ENCODE measurements at places on chromosomes 1 and 21.

DNA sequence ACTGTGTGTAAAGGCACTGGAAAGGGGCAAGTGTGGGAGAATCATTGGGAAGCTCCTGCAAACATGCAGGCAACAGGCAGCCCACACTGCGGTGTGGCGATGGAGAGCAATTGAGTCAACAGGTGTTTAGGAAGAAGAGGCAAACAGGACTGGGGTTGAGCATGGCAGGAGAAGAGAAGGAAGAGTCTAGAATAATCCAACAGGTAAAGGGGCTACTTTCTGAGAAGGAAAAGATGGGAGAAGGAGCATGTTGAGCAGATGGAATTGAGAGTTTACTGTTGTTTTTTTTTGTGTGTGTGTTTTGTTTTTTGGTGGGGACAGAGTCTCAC is 4.2 kb downstream of the DOP1B start:
- DNase-seq, result no peak

GRCh38 chr1:223142269-223142668 is 779 bp downstream of the TLR5 start:
- no peak for DNase-seq

- peak; percentile 97 for DNase-seq
Observed at GRCh38 chr1:247500865-247501264, 35.4 kb downstream of the OR2C3 start.

GRCh38 chr1:217388522-217389065 is 242.3 kb downstream of the GPATCH2 start:
- no peak for DNase-seq

GRCh38 chr1:25685211-25685750 is 68.7 kb downstream of the MAN1C1 start:
- DNase-seq, result no peak

DNA sequence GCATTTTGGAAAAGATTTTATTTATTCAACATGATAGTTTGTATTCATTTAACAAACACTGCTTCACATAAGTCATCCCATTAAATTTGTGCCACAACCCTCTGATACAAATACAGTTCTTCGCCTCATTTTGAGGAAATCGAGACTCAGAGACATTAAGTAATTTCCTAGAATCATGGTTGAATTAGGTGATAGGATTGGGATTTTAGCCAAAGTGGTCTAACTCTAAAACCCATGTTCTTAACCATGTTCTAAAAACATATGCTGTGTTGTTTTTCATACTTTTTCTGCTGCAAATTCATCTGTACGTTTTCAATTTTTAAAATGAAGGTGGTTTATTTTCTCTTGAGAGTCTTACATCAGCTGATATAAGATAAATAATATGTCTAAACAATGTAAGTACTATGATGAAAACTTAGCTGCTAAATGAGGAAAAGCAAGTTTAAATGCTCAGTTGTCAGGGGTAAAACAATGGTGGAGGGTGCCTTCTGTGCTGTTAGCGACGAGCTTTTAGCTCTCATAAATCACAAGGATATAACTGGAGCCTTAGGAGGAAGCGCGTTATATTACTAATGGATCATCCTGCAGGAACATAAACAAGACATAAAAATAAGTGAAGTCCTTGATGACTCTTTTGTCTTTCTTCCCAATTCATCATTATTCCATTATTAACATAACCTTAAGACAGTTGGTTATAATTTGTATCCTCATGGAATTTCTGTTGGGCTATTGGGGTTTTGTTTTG is 97.7 kb downstream of the CACHD1 start:
- no peak for DNase-seq

DNA sequence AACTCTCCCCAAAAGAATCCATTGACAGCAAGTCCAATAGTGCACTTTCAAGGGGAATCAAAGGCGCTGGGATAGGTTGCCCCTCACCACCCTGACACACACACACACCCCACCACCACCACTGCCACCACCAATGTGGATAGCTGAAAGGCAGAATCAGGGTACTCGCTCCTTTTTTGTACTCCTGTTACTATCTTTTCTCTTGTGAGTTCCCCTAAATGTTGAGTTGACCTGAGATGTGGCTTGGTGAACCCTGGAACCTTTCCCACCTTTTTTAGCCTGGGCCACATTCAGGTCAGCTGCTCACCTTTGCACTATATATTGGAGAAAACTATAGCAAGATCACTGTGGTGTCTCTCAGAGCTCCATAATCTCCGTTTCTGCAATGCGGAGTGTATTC is 3.9 kb downstream of the S100A8 start:
- DNase-seq, result no peak

- DNase-seq, result peak; percentile 48
Observed at GRCh38 chr1:84390226-84390625, 8.1 kb upstream of the DNASE2B start.

- no peak for DNase-seq
Observed at GRCh38 chr1:203041351-203041932, 15.2 kb downstream of the PPFIA4 start.

- DNase-seq, result no peak
Observed at GRCh38 chr1:195899762-195900352, 708.4 kb downstream of the KCNT2 start.

GRCh38 chr1:18794051-18794450 is 65.4 kb downstream of the TAS1R2 start:
- DNase-seq, result no peak

DNA sequence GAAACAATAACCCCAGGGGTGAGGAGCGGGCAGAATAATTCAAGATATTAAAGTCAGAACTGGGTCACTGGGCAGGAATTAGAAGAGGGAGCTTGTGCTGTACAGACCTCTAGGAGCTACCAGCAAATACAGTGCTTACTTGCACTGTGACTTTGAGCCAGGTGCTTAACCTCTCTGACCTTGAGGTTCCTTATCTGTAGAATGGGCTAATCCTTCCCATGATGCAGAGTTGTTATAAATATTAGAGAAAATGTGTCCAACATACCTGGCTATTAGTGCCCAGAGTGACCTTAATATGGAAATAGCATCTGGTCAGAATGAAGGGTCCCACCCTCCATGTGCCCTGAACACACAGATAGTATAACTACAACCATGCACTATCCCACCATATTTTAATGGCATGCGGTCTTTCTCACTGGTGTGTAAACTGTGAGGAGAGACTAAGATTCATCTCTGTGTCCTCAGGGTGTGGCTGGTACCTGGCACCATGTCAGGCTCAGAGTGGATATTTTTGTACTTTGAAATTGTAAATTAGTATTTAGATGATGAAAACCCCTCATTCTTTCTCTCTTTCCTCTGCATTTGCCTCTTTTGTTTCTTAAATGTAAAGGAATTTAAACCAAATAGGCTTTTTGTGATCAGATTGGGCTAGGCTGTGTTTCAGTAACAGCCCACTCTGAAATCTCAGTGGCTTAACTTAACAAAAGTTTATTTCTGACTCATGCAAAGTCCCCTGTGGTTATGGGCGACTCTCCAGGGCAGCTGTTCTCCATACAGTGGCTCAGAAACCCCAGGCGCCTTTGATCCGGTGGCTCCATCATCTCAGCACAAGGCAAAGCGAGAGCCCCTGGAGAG is 60.0 kb upstream of the ROR1 start:
- DNase-seq, result no peak

- DNase-seq, result no peak
Observed at GRCh38 chr1:203479646-203480045, 4.0 kb downstream of the PRELP start.

DNA sequence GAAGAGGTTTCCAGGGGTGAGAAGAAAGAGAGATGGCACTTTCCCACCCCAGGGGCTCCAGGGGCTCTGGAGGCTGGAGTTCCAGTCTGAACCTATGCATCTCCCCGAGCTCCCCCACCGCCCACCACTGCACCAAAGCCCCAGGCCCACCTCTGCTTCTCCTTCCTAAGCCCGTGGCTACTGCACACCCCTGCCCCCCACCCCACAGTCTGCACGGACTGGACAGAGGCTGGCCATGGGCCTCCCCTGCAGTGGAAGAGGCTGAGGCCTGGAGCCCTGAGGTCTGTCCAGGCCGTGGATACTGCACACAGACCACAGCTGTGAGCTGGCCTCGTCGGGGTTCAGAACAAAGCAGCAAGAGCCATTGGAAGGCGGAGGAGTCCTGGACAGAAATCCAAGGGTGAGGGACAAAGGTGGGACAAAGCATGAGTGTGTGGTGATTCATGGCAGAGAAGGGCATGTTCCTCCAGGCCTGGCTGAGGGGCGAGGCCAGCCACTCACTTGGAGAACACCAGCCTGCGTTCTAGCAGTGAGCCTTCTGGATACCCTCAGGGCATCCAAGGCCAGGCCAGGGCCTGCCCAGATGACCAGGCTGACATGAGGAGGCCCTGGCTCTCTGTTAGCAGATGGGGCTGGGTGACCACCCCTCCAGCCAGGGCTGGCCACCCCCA is 244.8 kb upstream of the VAMP3 start:
- no peak for DNase-seq

- no peak for DNase-seq
Observed at GRCh38 chr1:154574716-154575115, 7.1 kb downstream of the CHRNB2 start.

DNA sequence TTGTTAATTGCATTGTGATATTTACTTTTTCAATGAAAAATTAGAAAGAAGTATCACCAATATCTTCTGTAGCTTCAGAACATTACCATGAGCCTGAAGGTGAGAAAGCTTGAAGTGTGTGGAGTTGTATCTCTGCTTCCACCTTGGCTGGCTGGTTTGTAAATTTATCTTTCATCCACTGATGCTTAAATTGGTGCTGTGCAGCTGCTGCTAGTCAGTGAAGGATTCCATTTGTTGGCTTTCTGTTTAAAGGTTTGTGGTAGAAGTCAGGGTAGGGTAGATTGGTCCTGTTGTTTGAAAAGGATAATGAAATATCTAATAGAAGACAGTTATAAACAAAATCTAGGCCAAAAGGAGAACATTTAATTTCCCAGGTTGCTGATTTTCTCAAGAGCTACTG is 105.7 kb downstream of the C1orf21 start:
- no peak for DNase-seq

DNA sequence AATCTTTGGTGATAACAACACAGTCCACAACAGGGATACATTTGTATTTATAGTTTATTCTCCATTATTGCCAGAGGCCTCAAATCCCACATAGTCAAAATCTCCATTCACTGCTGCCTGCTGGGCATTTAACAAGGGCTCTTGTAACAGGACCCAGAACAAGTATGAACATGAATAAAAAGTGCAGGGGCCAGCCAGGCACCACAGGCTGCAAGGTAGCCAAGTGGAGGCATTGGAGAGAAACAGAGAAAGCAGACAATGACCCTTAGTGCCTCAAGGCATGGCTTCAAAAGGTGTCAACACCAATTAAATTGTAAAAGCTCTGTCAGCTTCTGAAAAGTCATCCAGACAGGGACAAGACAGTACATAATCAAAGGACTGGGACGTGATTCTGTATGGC is 116.8 kb downstream of the ATP6V1G3 start:
- DNase-seq, result no peak

- DNase-seq, result no peak
Observed at GRCh38 chr1:189970331-189971230, 507.1 kb downstream of the BRINP3 start.

GRCh38 chr1:187942986-187943385 is 1114.2 kb downstream of the PLA2G4A start:
- DNase-seq, result no peak

DNA sequence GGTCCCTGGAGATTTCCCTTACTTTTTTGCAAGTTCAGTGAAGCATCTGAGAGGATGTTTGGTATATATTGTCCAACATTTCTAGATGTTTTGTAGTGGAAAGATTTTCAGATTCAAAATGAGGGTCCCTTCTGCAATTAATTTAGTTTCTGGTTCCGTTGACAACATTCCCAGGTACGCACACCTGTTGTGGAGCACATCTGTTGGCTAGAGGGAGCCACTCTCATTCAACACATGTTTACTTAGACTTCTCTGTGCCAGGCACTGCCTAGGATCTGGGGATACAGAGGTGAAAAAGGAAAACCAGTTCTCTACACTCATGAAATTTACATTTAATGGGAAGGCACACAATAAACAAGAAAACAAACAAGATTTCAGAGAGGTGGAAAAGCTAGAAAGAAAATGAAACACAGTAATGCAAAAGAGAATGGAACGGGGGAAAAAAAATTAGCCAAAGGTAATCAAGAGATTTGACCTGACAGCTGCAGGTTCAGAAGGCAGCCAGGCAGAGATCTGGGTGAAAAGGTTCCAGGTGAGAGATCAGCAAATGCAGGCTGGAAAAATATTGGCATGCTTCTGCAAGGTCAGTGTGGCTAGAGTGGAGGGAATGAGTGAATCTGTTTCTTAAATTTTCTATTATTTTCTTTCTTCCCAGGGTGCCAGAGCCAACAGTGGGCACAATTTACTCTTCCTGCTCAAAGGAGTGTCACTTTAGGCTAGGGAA is 48.4 kb upstream of the KAZN start:
- no peak for DNase-seq

- DNase-seq, result no peak
Observed at GRCh38 chr1:80673935-80674597, 1126.7 kb upstream of the ADGRL2 start.
